ENCODE measurements at places on chromosomes 5 and 9.

GRCh38 chr5:128498844-128499455, 39.1 kb downstream of the FBN2 start:
- no peak for DNase-seq

DNA sequence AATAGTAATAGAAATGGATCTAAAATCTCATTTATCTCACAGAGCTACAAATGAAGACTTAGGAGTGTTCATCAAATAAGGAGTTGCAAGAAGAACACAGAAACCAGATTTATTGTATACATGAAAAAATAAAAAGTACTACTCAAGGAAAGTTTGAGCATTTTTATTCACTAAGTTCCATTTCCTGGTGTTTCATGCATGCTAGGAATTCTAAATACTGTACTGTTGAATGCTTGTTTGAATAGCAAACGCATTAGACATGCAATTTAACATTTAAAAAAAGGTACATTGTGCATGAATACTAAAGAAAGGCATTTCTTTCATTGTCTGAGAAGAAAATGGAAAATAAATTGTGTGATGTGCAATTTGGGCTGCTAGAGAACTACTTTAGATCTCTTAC, 52.1 kb downstream of the C6 start:
- DNase-seq: no peak

- no peak for DNase-seq
Observed at GRCh38 chr5:174767670-174768069, 43.3 kb downstream of the MSX2 start.

- DNase-seq: no peak
Observed at GRCh38 chr5:32507738-32508434, 63.3 kb upstream of the ZFR start.
